ENCODE measurements at places on chromosomes 2 and 18.

- no peak for DNase-seq
These were observed 101.6 kb downstream of the ADCYAP1 start for GRCh38 chr18:1006304-1006703.

GRCh38 chr2:23561088-23561487, 176.1 kb downstream of the KLHL29 start:
- no peak for DNase-seq

DNA sequence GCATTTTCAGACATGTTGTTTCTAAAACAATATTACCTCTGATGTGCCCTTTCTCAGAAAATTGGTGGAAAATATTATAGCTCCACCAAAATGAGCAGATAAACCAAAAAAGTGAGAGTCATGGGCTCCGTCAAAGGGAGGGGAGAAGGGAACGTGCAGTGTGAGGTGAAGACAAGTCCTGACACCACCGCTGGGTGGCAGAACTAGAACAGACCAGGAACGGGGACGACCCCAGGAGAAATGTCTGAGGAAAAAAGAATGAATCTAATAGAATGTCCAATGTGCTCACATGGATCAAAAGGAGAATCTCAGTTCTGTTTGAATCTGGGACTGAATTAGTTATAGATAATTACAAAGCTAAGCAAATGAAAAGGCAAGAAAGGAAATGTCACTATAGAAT, 22.6 kb upstream of the BCL2 start:
- DNase-seq = no peak

- no peak for DNase-seq
These were observed 154.4 kb upstream of the ACAA2 start for GRCh38 chr18:49967636-49968313.

- DNase-seq = peak; percentile 45
These were observed 266.8 kb upstream of the CXCR4 start for GRCh38 chr2:136384531-136385303.

GRCh38 chr2:118371515-118371914, 283.2 kb downstream of the INSIG2 start:
- no peak for DNase-seq

DNA sequence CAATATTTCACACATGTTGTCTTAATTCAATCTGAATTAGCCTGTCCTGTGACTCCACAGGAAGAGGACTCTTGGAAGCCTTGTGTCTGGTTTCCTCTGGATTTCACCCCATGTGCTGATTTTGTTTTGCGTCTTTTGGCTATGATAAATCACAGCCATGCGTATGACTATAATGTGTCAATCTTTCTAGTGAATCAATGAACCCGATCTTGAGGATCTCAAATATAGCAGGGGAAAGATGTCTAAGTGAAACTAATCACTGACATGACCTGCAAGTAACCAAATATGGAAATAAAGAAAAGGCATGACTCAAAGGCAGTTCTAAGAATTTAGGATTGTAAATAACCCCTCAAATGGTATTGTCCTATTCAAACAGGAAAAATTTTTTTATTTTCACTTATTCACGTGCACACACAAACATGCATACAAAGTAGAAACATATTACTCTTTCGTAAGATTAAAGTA, 8.2 kb downstream of the WDFY1 start:
- no peak for DNase-seq

- DNase-seq = no peak
These were observed 110.7 kb upstream of the OTX1 start for GRCh38 chr2:62939735-62940491.

DNA sequence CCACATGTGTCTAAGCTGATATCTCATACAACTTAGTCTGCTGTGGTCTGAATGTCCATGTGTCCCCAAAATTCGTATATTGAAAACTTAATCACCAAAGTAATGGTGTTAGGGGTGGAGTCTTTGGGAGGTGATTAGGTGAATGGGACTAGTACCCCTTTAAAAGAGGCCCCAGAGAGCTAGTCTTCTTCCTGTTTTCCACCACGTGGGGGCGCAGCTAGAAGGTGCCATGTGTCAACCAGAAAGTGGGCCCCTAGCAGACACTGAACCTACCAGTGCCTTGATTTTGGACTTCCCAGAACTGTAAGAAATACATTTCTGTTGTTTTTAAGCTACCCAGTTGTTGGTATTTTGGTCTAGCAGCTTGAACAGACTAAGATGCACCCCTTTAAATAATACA, 86.6 kb downstream of the ASB1 start:
- DNase-seq = no peak

- no peak for DNase-seq
These were observed 20.7 kb downstream of the SP140 start for GRCh38 chr2:230246206-230246605.

GRCh38 chr2:127004893-127005600, 101.9 kb downstream of the BIN1 start:
- no peak for DNase-seq

GRCh38 chr2:172928756-172929155, 146.9 kb upstream of the MAP3K20 start:
- DNase-seq = no peak
